ENCODE measurements at places on chromosomes 7 and 10. TPM values are rescaled to one million over a fixed set of nuclear protein-coding genes. Genes with fewer than 3 reads are reported as not detected.

DNA sequence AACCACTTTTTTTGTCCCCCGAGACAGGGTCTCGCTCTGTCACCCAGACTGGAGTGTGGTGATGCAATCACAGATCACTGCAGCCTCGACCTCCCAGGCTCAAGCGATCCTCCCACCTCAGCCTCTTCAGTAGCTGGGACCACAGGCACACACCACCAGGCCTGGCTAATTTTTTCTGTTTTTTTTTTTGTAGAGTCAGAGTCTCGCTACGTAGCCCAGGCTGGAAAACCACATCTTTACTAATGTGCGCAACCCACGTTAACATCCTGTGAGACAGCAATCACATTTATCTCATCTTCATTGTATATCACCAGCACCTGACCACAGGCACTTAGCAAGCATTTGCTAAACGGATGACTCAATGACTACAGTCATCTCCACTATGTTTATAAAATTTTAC is 77.8 kb upstream of the ATP6V0A4 start:
- DNase-seq, result no peak

DNA sequence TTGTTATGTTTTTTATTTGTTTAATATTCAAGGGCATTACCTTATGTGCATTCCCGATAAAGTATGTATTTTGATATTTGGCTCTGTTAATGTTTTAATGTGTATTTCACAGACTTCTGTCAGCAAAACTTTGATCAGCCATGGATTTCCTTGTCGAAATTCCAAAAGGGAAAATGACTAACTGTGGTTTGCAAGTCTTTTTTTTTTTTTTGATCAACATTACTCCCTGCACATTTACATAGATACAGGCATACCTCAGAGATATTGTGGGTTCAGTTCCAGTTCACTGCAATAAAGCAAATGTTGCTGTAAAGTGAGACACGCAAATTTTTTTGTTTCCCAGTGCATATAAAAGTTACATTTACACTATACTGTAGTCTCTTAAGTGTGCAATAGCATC is 351.9 kb downstream of the CXCL12 start:
- no peak for DNase-seq

- no peak for DNase-seq
Observed at GRCh38 chr7:138228769-138229168, 152.5 kb downstream of the AKR1D1 start.

DNA sequence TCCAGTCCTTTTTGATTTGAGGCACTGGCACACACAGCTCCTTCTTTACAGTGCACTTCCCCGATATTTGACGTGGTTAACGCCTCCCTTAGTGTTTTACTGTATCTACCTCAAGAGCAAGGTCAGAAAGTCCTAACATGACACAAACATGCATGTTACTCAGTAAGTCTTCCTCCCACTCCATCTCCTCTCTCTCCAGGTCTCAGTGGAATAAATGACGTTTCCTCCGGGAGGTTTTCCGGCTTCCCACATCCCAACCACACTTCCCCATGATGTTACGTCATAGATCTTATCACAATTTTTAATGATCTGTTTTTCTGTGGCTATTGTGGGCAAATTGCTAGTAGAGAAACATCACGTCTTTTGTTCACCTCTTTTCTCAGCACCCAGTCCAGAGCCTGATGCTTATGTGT is 165.7 kb downstream of the PTPN20 start:
- peak; percentile 10 for DNase-seq

DNA sequence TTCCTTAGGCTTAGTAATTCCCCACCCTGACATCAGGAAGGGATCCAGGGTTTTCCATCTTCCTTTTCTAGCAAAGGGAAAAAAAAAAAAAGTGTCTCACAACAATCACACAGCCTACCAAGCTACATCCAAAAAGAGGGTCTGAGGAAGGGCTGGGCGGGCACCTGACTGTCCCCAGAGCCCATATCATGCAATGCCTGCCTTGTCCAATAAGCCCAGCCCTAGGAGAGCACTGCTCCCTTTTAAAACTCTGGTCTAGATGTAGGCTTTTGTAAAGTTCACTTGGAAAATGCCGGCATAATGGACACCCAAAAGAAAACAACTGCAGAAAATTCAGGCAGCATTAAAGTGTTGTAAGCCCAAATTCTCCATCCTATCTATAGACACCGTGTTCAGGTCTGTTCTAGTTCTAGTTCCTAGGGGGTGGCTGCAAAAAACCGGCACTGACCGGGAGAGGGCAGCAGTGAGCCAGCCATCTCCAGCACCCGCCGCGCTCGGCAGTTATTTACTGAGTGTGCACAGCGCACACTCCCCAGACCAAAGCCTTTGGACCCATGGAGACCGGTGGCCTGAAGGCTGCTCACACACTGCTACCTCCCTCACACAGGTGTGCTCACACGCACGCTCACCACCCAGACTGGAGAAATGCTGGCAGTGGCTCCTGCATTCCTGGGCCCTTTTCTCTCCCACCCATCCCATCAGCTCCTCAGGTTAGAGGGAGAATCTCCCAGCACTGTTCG is 48.7 kb downstream of the PODXL start:
- DNase-seq, result peak; percentile 86

- DNase-seq, result no peak
Observed at GRCh38 chr10:98400482-98400881, 14.5 kb downstream of the PYROXD2 start.

DNA sequence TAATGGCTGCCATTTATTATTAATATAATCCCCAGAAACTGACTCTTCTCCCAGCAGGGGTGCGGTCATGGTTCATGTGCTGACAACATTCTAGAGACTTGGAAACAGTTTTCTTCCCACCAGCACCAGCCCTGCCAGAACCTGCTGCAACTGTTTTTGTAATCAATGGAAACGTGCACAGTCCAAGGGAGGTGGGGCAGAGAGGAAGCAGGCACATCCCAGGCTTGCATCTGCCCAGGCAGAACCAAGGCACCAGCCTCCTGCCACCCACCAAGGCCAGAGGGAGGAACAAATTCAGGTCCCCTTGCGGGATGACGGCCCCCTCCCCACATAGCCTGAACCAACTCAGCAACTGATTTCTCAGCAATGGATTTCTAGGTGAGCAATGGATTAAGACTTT is 119.0 kb downstream of the OAT start:
- no peak for DNase-seq

- DNase-seq, result no peak
Observed at GRCh38 chr10:19054289-19054835, 5.8 kb downstream of the MALRD1 start.

- no peak for DNase-seq
Observed at GRCh38 chr10:69860271-69860670, 58.6 kb downstream of the COL13A1 start.

DNA sequence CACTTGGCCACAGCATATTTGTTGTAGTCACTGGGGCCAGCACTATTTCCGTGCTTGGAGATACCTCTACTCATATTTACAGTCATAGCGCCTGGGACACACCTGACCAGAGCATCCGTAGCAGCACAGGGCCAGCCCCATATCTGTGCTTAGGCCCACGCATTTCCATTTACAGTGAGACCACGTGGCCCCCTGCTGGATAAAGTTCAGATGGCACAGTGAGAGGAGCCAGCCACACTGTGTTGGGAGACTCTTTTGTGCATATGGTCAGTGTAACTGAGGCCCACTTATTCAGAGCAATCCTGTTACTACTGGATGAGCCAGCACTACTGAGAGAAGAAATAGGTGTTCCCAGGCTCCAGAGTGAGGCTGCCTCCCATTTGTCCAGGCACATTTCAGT is 455.3 kb downstream of the REEP3 start:
- DNase-seq, result peak; percentile 66

DNA sequence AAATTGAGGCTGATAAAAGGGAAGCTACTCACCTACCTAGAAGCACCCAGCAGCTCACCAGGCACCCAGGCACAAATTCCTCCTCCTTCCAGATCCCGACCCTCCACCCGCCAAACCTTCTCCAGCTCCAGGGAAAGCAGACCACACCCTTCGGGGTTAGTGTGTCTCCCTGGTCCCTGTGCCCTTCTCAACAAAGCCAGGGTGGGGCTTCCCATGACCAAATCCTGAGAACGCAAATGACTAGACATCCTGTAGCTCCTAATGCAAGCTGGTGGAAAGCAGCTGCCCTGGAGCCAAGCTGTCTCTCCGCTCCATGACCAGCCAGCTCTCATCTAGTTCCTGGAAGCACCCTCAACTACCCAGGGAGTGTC is 4.4 kb downstream of the TBX20 start:
- DNase-seq, result no peak

- DNase-seq, result no peak
Observed at GRCh38 chr10:68434657-68435056, 27.6 kb upstream of the RUFY2 start.

DNA sequence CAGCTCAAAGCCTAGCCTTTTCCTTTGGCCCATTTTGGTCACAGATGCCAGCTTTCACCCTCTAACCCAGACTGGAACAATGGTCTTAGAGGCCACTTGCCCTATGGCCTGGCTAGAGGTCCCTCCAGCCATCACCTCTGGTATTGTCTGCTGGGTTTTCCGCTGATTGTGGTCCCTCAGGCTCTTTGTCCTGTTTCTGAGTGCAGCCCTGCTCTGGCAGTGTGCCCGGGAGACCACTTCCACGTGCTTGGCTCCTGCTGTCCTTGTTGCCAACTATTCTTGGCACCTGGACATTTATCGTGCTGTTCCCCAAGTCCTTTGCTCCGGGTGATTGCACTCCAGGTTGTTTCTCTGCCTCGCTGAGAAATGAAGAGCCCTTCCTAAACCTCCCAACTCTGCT is 53.3 kb upstream of the FAM180A start:
- peak; percentile 51 for DNase-seq

GRCh38 chr10:65377687-65378086 is 1548.1 kb upstream of the LRRTM3 start:
- DNase-seq, result no peak

- DNase-seq, result no peak
Observed at GRCh38 chr7:7385421-7385820, 150.3 kb downstream of the COL28A1 start.

GRCh38 chr7:20199015-20199737 is 18.0 kb downstream of the MACC1 start:
- DNase-seq, result peak; percentile 23

GRCh38 chr10:26481914-26482550 is 43.9 kb downstream of the APBB1IP start:
- no peak for DNase-seq

- DNase-seq, result no peak
Observed at GRCh38 chr7:216360-217300, 24.3 kb downstream of the FAM20C start.

DNA sequence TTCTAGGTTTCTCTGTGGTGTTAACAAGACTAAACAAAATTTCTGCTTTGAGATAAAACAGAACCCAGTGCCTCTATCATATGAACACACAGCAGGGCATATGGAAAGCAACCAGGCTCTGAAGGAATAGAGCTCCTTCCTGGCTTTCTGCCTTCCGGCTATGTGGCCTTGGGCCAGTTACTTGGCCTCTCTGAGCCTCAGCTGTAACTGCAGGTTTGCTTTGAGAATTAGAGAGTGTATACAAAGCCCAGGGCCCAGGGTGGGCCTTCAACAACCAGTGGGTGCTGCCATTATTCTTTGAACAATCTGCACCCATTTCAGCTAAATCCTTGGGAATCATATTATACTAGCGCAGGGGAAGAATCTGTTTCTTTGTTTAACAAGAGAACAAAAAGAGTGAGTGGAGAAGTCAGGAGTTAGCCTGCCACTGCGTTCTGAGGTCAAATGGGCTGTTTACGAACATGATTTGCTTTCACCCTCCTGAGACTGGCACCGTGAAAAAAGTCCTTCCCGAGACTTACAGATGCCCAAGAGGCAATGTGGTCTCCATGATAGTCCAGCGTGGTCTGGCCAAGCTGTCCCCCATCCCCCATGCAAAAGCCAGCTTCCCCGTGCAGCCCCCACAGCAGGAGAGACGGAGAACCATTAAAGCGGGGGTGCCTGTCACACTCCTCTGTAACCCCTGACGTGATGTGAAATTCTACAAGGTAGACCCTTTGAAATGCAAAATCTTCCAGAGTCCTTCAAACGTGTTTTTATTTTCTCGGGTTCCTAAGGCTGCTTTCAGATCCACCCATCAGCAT is 4.9 kb downstream of the FAM53B start:
- no peak for DNase-seq

- no peak for DNase-seq
Observed at GRCh38 chr10:90111671-90112070, 410.3 kb downstream of the KIF20B start.

DNA sequence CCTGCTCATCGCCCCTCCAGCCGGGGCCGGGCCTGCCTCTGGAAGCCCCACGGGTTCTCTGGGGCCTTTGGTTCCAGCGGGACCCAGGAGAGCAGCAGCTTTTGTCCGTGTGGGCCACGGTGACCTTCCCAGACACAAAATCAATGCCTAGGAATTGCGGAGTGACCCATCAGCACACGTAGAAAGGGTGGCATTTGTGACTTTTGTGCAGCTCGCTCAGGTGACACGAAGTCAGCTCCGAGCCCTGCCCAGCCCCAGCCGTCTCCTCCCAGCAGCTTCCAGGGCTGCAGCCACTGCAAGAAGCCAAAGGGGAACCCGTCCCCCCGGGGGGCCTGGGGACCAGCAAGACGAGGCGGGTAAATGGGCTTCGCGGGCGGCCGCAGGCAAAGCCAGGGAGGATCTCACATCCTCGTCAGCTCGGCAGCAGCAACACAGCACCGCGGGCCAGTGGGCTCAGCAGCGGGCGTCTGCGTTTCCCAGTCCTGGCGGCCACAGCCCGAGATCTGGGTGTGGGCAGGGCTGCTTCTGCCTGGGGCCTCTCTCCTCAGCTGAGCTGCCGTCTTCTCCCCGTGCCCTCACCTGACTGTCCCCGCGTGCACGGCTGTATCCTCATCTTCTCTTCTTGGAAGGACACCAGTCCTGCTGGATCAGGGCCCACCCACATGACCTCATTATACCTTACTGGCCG is 88.5 kb downstream of the PAXIP1 start:
- DNase-seq, result no peak

TMEM184A gene
- 0.05 TPM for total RNA-seq

CALHM3 gene
- total RNA-seq, result not detected

KIAA1549 gene
- total RNA-seq, result 2.6 TPM

HTR5A gene
- total RNA-seq, result not detected

ZNF853 gene
- 1.0 TPM for total RNA-seq

SLC18A3 gene
- total RNA-seq, result not detected

SYNPO2L gene
- total RNA-seq, result not detected

CUBN gene
- 6.1 TPM for total RNA-seq

TMEM229A gene
- not detected for total RNA-seq

EIF4EBP2 gene
- total RNA-seq, result 28.2 TPM

ITGB8 gene
- total RNA-seq, result 8.5 TPM

SORCS1 gene
- not detected for total RNA-seq

CYP2C9 gene
- total RNA-seq, result not detected

SNX8 gene
- total RNA-seq, result 18.5 TPM

FAM170B gene
- total RNA-seq, result not detected

All from dermis blood vessel endothelial cell (primary cell).